ENCODE measurements at places on chromosomes 5 and 9. TPM values are rescaled to one million over a fixed set of nuclear protein-coding genes. Genes with fewer than 3 reads are reported as not detected.
A peak's percentile ranks its signal among the peaks of the same experiment; 100 is the strongest.

- DNase-seq = no peak
These were observed 8.6 kb downstream of the SCGB3A2 start for GRCh38 chr5:147887026-147887627.

DNA sequence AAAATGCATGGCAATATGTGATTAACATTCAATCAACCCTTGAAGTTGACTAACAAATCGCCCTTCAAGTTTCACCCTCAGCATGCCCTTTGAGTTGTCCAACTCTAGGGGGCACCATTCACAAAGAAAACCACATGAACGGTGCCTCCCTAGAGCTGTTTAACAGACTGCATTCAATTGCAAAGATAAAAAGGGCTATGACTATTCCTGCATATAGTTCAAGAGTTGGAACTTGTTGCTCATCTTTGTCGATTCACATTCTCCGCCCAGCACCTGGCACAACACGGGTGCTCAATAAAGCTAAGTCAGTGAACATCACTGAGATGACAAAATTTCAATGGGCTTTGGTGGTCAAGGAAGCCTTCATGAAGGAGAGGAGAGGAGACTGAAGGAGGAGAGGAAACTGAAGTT, 69.6 kb upstream of the SLC30A5 start:
- no peak for DNase-seq

- DNase-seq = no peak
These were observed 25.7 kb downstream of the ZMAT2 start for GRCh38 chr5:140725799-140726471.

WDR38 gene
- 0.37 TPM for polyA plus RNA-seq

DNA sequence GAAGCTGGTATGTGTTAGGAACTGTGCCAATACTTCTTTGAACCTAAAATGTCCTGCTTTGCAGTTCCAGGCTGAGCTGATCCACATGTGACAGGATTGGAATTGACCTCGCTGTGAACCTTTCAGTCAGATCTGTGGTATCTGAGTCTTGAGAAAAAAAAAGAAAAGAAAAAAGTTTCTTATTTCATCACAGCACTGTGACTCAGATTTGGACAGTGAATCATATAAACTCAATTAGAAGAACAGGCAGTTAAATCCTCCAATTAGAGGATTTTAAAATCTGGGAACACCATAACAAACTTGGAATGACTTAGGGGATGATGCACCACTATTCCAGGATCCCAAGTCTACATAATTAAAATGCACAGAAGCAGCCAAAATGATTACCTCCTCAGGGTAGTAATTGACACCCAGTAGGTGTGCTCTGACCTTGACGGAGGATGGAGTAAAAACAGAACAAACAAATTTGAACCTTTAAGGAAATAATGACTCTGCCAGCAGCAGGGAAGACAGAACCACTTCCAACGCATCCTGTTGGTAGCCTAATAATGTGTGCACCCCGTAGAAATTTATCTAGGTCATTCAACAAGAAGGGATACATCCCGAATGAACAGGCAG, 57.8 kb upstream of the RAI14 start:
- no peak for DNase-seq

- DNase-seq = no peak
These were observed 7.3 kb downstream of the CDC26 start for GRCh38 chr9:113267911-113268566.

GRCh38 chr9:74499770-74500583, 2.8 kb downstream of the RORB start:
- no peak for DNase-seq

GRCh38 chr5:26482810-26483375, 555.5 kb downstream of the CDH9 start:
- DNase-seq = peak; percentile 4

GRCh38 chr9:77523891-77524290, 124.2 kb downstream of the GNA14 start:
- no peak for DNase-seq

MYMK gene
- not detected for polyA plus RNA-seq

BTNL8 gene
- 0.24 TPM for polyA plus RNA-seq

IFNA2 gene
- not detected for polyA plus RNA-seq

DNA sequence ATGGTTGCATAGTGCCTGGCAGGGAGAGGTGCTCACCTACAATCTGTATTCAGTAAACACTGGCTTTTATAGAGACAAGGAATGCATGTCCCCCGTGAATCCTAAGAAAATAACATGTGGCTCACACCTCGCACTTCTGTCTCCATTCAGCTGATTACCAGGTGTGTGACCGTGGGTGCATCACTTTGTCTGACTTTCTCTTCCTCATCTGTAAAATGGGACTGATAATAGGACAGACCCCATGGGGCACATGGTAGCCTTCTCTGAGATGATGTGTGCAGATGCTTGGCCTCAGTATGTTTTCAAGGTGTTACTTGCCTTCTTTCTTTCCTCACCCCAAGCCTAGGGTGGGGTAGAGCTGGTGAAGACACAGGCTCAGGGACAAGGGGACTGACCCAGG, 6.3 kb downstream of the CXXC5 start:
- no peak for DNase-seq

- no peak for DNase-seq
These were observed 34.9 kb upstream of the EPB41L4B start for GRCh38 chr9:109355564-109356297.

DNA sequence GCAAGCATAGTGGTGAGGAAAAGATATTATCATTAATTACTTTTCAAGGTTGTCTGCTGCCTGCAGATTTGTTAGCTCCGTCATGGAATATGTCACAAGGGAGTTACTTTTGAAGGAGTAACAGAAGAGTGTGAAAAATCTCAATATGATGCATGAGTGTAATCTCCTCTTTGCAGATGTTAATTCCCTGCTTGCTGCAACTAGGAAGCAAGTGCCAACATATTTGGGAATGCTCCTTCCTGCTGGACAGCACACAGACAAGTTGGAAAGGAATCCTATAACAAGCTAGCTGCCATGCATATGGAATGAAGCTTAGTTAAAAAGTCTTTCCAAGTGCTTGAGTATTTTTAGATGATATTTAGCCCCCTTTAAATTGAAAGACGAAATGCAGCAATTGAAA, 2023.6 kb upstream of the CDH6 start:
- DNase-seq = no peak

GRCh38 chr5:148825716-148826052, 727 bp upstream of the ADRB2 start:
- no peak for DNase-seq

DNA sequence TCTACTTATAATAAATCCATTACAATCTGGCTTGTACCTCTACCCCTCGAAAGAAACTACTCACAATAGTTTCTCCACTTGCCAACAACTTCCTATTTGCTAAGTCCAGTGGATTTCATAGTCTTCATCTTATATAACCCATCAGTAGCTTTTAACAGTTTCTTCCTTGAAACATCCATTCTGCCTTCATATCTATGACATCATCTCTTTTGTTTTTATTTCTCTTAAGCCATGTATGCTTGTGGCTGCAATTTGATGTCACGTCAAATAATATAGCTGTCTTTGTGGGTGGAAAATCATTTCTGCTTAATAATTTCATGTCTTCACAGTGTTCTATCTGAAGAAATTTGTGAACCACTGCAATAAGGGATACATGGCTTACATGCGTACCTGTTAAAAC, 77.5 kb upstream of the GRHPR start:
- no peak for DNase-seq

GRCh38 chr5:32791536-32792243, 80.6 kb downstream of the NPR3 start:
- DNase-seq = no peak

GRCh38 chr9:5231212-5231611, at the start of gene INSL4:
Gene INSL4, plus strand, starts transcription at chr9:5231419. Its CDS starts 105 bp downstream, at chr9:5231524.
- DNase-seq = no peak

LECT2 gene
- polyA plus RNA-seq = 3.4 TPM

- DNase-seq = no peak
These were observed 120.2 kb upstream of the RASA1 start for GRCh38 chr5:87147441-87147840.

Measured in right renal pelvis (tissue), 4 donors.